COR-L47 (cell line): ENCODE measurements at places on chromosomes 5 and 9.
A peak's percentile ranks its signal among the peaks of the same experiment; 100 is the strongest.

DNA sequence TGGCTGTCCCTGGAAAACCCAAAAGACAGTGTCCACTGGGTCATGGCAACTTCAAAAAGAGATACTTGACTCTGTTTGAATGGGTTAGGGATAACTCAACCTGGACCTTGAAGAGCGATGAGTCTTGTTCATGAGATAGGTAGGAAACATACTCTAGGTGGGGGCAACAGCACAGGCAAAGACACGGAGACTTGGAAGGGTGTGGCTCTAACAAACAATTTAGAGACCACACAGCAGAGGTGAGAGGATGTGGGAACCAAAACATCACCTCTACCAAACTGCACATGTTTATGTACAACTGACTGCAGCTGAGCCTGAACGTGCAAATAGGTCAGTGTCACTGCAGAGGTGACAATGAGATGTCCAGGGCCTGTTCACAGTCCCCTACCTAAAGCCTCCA lies 247.7 kb upstream of the ADRA1B start:
- DNase-seq, result no peak

DNA sequence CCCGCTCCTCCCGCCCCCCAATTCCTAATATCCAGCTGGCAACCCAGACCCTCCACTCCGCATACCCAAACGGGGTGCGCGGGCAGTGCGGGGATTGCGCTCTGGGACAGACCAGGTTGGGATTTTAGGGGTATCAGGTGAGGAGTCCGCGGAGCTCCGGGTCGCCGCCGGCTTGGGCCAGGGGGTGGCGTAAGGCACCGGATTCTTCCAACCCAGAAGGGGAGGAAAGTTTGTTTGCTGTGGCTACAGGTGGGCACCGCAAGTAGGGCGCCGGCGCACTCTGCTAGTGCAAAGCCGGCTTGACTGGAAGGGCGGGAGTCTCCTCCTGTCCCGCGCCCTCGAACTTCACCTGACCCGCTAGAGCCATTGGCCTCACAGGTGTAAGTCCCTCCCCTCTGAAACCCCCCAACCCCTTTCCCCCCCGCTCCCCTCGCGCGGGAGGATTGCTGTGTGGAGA lies 709 bp downstream of the IQGAP2 start:
- DNase-seq, result no peak

DNA sequence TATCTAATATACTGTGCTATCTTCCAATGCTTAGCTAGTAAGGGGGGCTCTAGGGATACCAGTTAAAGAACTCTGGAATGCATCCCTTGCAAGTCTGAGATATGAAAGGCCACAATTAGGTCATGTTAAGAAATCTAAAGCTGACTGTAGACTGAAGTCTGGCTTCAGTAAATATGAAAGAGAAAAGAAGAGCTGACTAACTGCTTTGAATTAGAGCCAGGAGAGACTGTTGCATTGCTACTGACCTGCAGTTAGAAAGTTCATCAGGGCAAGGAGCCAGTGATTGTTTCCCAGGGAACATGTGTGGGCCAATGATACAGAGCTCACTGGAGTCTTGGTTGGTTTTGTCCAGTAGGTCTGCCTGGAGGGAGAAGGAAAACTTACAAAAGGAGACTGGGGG lies 472.1 kb upstream of the TNC start:
- no peak for DNase-seq

DNA sequence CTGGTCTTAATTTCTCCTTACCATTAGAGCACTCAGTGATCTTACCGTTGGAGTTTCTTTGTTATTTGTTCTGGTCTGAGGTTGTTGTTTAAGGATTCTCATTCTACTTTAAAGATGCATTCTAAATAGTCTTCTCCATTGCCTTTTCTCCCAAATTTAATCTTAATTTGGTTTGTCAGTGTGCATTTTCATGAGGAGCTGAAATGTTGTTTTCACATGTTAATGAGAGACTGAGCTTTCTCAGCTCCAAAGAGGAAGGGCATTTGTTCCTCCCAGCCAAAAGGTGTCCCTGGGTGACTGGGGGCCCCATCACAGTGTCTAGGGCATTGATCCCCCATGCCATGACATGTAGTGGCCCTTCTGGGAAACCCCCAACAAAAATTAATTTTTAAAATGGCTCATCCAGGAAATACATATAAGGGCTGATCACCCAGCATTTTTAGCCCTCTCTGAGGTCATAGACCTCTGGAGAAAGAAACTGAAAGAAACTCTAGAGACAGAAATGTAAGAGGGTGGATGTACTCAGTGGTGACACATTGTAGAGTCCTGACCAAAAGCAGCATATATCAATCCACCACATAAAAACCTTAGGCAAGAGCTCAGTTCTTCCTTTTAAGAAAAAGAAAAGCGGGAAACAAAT lies 240.4 kb upstream of the RAI14 start:
- DNase-seq, result no peak

DNA sequence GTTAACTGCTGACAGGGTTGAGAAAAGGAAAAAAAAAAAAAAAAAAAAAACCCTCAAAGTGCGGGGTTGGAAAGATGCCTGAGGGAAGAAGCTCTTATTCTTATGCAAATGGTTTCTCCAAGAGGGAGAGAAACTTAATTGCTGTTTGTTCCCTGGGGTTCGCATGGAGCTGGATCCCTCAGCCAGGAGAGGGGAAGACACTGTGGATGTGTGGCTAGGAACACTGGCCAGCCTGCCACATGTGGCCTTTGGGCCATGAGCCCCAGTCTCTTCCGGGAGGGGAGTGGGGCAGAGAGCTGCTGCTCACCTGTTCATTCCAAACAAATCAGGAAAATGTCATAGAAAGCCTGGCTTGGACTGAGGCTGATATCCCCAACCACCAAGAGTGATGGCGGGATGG lies 9.4 kb upstream of the SCGB3A2 start:
- DNase-seq, result no peak

GRCh38 chr5:117667105-117667504 lies 1092.5 kb upstream of the SEMA6A start:
- DNase-seq, result no peak

- no peak for DNase-seq
Measured at GRCh38 chr9:121478816-121479676, 20.6 kb downstream of the GGTA1 start.

GRCh38 chr5:947626-948471 lies 55.2 kb downstream of the TRIP13 start:
- no peak for DNase-seq

- DNase-seq, result no peak
Measured at GRCh38 chr9:77834898-77835488, 186.9 kb upstream of the GNA14 start.

GRCh38 chr5:78666041-78666444 lies 17.5 kb upstream of the LHFPL2 start:
- peak; percentile 66 for DNase-seq

DNA sequence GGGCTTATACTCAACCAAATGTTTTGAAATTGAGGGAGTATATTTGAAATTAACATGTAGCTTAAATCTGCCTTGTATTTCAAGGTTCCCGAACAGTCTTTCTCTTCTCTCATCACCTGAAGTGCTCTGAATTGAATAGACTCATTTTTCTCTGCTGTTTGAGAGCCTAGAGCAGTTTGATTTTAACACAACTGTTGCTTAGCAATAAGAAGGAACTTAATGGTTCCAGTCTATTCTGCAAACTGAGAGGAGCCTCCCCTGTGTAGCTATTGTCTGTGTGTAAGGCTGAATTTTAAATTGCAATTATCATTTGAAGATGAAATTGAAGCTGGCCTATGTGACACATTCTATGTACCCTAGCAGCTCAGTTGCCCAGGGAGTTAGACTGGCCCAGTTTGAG lies 87.1 kb upstream of the CKMT2 start:
- peak; percentile 50 for DNase-seq

DNA sequence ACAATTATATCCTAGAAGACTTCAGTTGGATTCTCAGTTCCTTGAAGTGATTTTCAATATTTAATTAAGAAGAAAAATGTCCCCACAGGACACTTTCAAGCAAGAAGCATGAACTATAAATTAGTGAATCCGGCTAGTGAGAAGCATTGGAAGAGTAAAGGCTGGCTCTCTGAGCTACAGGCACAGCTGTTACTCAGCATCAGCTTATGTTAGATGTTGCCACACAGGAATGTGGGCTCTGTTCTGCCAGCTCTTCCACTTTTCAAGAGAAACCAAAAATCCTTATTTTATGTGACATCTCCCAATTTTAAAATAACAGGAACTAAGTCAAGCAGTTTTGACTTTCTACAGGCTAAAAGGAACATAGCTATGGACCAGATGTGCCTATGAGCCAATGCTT lies 14.9 kb downstream of the ZNF474 start:
- no peak for DNase-seq

DNA sequence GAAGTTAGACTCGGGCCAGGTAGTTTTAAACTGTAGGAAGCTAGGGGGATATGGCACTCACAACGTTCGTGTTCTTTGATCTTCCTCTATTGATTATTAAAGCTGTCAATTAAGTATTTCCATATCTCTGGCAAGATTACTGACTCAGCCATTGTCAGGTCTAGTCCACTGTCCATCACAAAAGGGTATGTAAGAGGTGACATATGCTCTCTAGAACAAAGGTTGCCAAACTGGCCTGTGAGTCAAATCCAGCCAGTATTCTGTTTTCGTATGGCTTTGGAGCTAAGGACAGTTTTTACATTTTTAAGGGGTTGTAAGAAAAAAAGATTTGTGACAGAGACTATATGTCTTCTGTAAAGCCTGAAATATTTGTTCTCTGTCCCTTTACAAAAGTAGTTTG lies 44.2 kb downstream of the FAXDC2 start:
- DNase-seq, result no peak

- peak; percentile 71 for DNase-seq
Measured at GRCh38 chr9:104854613-104855012, 73.3 kb downstream of the ABCA1 start.

GRCh38 chr5:103587185-103587748 lies 24.7 kb upstream of the NUDT12 start:
- DNase-seq, result peak; percentile 33

DNA sequence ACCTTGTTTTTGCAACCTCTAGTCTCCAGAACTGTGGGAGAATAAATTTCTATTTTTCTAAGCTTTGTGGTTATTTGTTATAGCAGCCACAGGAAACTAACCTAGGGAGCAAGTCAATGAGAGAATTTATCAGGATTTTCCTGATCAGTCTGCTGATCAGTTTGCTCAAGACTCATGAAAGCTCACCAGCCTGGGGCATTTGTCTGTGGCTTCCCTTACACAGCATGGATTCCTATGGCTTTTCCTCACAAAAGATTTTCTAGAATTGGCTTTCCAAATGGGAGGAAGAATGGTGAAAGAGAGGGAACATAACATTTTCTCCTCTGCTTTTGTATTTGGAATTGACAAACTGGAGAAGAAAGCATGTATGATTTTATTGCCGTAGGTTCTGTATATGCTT lies 20.2 kb downstream of the ARRDC3 start:
- DNase-seq, result no peak

DNA sequence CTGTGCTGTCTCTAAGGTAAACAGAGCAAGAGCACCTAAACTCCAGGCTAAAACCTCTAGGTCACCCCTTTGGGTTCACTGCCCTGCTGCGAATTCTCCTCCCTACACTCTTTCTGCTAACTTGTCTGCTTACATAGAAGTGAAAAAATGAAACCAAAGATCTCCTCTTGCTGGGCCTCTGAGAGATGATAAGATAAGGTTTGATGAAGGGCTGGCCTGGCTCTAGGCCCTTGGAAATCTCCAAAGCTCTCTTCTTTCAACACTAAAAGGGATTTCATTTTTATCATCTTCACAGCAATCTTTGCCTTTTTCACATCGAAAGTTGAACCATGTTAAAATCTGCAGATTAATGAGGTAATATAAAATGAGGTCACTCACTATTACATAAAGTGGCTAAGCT lies 450.8 kb upstream of the TLE4 start:
- no peak for DNase-seq

DNA sequence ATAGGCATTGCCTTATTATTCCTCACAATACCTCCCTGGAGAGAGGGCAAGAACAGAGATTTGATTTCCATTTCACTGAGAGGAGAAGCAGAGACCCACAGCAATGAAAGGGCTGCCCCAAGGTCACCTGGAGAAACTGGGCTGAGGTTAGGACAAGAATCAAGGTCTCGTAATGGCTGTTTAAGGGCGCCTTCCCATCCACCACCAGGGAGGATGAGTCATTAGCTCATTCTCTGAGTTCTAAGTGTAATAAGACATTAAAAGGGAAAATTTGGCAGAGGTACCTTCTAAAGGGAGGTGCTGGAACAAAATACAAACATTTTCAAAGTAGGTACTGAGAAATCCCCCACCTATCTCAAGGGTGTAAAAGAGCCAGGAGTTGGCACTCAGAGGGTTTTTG lies 52.6 kb upstream of the TCERG1 start:
- DNase-seq, result no peak

GRCh38 chr9:91056917-91057316 lies 255.3 kb downstream of the SYK start:
- DNase-seq, result no peak

DNA sequence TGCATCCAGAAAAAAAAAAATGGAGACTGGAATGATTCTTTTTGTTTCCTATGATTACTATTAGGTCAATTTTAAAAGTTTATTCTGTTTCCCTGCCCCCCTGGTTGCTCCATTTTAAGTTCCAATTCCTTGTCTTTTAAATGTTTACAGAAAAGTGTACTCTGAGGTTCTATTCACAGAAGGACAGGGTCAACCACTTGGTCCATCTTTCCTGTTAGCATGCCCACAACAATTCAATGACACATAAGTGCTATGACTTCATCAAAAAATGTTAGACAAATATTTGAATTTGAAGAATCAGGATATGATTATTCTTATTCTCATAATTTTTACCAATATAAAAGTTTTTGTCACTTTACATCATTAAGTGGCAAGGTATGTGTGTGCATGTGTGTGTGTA lies 123.7 kb downstream of the PDE4D start:
- DNase-seq, result no peak

DNA sequence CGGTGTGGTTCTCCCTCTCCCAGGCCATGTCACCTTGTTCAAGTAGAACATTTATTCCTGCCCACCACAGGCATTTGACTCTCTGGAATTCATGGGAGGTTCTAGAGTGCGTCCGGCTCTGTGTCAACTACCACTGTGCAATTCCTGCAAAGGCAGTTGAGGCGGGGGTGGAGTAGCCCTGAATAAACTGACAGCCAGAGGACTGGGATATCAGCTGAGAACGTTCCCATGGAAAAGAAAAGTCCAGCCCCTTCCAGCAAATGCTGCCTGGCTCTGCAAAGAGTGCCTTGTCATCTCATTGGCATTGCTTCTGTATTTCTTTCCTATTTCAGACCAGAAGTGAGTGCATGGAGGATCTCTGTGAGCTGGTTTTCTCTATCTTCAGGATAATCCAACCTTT lies 18.9 kb upstream of the MEGF9 start:
- DNase-seq, result no peak

DNA sequence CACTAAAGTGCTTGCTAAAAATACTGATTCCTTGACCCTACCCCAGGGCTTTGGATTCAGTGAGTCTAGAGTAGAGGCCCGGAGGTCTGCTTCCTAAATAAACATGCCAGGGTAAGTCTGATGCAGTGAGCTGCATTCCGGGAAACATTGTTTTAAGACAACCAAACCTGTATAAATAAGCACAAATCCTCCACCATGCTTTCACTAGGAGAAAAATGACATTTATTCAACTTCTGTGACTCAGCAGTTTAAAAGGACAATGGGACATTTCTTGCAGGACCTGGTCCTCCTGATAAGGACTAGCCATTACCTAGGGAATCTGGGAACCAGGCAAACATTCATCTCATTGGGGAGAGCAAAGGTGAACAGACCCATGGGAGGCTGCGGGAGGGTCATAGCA lies 335.3 kb downstream of the MLLT3 start:
- DNase-seq, result no peak
